NCI-H2029 (cell line): ENCODE measurements at places on chromosomes 3 and 15.

DNA sequence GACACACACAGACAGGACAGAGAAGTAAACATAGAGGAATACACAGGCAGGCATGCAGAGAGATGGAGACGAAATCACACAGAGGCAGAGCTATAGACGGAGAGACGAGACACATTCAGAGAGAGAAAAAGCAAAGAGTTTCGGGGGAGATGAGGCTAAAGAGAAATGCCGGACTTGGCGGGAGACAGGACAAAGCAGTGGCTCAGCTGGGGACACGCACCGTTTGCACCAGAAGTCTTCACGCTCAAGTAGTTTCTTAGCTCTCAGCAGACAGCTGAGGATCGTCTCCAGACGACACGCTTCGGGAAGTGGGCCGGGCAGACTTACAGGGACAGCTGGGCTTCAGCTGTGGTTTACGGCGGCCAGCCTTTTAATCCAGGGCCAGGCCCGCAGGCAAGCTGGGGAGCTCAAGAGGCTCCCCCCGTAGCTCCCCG, 56.2 kb upstream of the DLG1 start:
- no peak for DNase-seq

DNA sequence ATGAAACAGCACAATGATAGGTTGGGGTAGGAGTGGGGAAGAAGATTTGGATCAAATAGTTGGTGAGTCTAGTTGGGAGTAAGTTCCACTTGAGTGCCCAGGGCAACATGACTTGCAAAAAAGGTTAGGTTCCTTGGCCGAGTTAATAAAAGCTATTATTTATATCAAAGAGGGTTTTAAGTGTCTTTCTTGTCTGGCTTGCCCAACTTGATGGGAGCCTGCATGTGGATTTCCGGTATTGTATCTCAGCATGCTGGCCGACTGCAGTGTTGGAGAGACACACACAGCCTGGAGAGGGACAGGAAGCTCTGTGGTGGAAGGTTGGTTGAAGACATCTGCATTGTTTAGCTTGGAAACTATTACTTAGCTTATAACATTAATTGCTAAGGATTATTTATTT, 449.5 kb upstream of the TBL1XR1 start:
- no peak for DNase-seq

DNA sequence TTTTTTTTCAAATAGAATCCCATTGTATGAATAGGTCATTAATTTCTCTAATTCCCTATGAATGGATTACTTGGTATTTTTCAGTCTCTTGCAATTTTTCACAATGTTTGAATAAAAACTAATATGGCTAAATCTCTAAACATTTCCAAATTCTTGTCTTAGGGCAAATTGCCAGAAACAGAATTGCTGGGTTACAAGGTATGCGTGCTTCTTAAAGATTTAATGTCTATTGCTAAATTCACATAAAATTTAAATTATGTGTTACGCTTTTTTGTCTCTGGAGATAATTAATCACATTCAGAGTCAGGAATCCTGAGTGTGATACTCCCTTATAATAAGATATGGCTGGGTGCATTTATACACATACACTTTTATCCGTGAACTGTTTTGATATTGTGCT, 264.5 kb upstream of the TBL1XR1 start:
- DNase-seq, result no peak

DNA sequence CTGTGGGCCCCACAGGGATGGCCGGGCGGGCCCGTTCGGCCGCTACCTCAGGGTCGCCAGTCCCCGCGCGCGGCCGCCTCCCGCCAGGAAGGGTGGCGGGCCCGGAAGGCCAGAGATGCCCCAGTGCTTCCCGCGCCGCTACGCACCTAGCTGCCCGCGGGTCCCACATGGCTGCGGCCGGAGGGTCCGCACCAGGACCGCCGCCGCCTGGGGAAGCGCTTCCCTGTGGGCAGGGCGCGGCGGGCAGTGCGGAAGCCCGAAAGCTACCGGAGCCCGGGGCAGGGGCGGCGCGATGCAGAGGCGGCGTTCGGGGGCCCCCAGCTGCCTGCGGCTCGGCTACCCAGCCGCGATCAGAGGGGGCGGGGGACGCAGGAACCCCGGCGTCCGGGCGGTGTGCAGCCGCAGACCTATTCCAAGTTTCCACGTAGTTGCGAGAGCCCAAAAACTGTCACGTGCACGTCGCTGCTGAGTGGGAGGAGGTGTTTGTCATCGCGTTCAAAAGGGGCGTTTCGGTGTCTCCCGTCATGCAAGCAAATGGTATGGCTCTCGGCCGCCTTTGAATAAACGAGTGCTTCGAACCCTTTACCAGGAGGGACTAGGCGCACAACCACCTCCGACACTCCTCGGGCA, at the start of gene TRANK1:
TSS of gene TRANK1 (minus strand) at position 414 of the 630 bp plus-strand sequence. CDS start at position 169, 245 bp downstream.
- DNase-seq, result peak; percentile 45

GRCh38 chr3:177516158-177517011, 319.1 kb upstream of the TBL1XR1 start:
- no peak for DNase-seq

- DNase-seq, result no peak
Observed at GRCh38 chr3:108088146-108088545, 2.7 kb downstream of the CD47 start.

- DNase-seq, result peak; percentile 87
Observed at GRCh38 chr15:72198356-72199204, 993 bp upstream of the GRAMD2A start.

GRCh38 chr3:73622091-73622805, 2.5 kb downstream of the PDZRN3 start:
- DNase-seq, result peak; percentile 38

GRCh38 chr3:111851511-111851954, 7.5 kb upstream of the PHLDB2 start:
- no peak for DNase-seq

GRCh38 chr3:169218314-169218983, 445.1 kb downstream of the MECOM start:
- DNase-seq, result peak; percentile 14

- DNase-seq, result no peak
Observed at GRCh38 chr3:10597733-10598132, 92.3 kb upstream of the ATP2B2 start.

DNA sequence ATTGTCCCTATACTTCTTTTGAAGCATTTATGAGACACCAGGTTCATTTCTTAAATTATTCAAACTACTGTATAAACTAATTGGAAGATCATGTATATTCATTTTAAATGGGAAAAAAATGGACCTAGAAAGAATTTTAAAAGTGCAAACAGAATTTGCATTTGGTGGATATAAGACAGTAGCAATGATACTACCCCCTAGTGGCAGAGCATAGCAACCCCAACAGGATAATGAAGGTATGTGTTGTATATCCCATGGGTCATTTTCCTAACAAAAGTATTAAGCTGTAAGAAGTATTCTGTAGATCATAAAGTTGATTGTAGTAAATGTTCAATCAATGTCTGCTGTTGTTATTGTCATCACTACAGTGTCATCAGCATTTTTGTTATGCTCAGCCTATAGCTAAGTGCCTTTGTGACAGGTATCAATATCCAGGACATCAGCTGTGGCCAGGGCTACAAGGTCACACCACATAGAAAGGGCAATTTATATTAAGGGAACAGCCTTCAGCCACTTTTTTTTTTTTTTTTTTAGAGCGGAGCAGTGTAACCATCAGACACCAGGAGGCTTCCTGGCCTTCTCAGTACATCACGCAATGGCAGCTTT, 175.8 kb downstream of the FOXB1 start:
- peak; percentile 8 for DNase-seq

- no peak for DNase-seq
Observed at GRCh38 chr3:19399356-19399755, 251.0 kb downstream of the KCNH8 start.

DNA sequence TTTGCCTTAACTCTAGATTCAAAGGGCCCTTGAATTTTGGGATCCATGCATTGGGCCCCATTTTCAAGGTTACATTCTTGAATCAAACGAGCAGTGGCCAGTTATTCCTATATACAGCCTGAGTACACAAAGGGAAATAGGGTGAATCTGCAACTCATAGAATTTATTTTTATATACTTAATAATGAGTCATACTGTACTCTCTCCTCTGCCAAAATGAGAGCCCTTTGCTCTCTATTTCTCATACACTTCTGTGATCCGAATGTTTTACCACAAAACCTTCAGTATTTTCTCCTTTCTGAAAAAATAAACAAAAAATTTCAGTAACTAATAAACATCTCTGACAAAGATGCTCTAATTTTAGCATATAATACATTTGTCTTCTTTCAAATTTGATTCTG, 116.7 kb downstream of the SERPINI1 start:
- no peak for DNase-seq

- DNase-seq, result no peak
Observed at GRCh38 chr3:161284989-161285388, 63.9 kb downstream of the NMD3 start.

DNA sequence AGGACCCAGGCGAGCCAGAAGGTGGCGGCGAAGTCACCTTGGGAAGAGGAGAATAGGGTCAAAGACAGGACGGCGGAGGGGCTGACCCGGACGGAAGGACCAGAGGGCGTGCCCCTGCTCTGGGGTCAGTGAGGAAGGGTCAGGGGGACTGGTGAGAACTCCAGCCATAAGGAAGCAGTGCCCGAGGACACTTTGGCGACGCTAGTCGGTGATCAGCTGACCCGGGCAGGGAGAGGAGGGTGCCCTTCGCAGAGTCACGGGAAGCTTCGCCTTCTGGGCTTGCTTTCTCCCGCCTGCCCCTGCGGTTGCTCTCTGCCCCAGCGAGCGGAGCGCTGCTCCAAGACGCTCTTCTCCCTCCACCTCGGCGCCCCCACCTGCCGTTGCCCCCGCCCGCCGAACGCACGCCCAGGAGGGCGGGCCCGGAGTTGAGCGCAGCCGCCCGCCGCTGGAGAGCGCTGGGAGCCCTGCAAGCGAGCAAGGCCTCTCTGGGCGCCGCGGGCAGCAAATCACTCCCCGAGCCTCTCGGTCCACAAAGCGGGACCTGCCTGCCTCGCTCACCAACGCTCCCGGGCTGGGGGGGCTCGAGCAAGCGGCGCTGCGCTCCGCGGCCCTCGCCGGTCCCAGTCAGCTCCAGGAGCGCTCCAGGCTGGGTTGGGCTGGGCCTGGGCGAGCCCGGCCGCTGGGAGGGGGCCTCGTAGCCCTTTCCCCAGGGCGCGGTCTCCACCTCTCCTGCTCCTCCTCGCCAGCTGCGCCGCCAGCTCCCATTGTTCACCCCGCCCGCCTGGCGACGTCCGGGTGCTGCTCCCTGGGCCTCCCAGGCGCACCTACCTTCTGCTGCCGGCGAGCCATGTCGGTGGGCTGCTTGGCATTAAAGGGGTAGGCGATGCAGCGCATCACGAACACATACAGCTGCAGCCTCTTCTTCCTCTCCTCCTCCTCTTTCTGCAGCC, 1.2 kb downstream of the CADPS start:
- peak; percentile 37 for DNase-seq

DNA sequence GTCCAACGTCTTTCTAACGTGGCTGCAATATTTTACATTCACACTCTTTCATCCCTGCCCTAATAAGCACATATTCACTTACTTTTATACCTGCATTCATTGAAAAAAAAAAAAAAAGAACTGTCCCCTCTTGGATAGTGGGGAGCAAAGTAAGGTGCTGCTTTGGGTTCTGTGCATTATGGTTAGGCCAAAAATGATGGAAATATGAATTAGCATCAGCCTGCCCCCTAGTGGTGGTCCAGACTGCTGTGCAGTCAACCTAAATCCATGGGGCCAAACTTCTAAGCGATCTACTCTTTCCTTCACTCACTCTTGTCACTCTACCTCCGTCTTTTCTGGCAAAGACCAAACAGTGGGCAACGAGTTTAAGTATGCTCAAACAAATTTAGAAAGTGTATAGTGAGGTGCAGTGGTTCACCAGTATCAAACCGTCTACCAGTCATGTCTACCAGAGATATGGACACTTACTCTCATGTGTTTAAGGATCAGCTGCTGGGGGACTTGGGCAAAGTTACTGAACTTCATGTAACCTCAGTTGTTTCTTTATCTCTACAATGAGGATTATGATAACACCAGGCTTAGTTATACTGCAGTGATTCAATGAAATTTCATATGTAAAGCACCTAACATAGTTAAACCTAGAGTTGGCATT, 61.5 kb upstream of the GRM7 start:
- peak; percentile 11 for DNase-seq
